ENCODE measurements at places on chromosomes 2 and 18.

- DNase-seq, result no peak
Measured at GRCh38 chr18:36758623-36759022, 70.2 kb downstream of the TPGS2 start.

DNA sequence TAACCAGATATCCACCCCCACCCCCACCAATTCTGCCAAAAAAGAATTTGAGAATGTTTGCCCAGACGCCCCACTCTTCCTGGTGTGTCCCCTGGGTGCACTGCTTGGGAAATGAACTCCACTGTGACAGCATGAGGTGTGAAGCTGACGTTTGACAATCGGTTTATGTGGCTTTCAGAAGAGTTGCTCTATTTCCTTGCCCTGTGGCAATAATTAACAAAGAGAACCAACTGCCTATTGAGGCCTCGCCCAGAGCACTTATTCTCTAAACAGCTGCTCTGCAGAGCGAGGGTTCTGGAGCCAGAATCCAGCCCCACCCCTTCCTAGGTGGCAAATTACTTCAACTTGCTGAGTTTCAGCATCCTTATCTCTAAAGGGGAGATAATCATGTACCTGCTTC is 115.8 kb upstream of the SIX3 start:
- no peak for DNase-seq

DNA sequence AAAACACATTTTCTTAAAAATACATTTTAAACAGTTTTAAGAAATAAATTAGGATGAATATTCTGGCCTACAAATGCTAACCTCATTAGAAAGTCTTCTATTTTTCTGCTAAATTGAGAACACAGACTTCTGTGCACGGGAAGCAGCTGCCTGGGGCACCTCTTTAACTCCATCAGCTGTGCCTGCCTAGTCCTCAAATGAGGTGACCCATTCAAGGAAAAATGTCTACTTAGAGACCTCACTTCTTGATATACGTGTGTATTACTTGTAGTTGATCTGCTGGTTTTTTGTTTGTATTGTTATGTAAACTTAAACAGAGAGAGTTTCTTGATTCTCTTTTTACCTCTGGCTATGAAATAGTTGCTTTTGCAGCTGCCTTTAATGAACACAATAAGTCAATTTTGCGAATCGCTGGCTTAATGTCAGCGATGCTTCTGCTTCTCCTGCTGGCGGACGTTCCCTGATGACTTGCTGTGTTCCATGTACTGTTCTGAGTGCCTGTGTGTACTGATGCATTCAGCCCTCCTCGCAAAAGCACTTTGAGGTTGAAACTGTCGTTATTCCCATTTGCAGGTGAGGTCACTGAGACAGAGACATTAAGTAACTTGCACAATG is 88.7 kb upstream of the TXNDC2 start:
- DNase-seq, result no peak

DNA sequence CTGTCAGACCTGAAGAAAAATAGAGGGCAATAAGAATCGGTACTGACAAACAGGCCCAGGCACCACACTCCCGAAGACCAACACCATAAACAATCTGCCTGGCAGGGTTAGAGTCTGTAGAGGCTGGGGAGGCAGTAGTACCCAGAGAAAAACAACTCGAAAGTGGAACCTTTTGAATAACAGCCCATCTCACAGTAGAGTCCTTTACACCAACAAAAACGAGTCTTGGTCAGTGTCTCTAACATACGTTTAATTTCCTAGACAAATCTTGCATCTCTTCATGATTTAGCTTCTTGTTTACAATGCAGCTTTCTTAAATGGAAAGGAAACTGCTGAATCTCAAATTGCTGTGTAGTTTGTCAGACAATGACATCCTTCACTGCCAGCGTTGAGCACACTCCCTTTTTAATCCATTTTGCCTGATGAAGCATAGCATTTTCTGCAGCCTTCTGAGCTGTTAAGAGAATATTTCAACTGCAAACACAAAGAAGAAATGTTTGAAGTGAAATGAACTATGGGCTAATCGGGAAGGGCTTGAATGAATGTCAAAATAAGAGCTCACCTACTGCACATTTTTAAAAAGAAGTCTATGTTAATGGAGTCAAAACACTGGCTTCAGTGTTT is 73.1 kb upstream of the DSG1 start:
- no peak for DNase-seq

- no peak for DNase-seq
Measured at GRCh38 chr2:208069186-208069585, 43.9 kb upstream of the PLEKHM3 start.

DNA sequence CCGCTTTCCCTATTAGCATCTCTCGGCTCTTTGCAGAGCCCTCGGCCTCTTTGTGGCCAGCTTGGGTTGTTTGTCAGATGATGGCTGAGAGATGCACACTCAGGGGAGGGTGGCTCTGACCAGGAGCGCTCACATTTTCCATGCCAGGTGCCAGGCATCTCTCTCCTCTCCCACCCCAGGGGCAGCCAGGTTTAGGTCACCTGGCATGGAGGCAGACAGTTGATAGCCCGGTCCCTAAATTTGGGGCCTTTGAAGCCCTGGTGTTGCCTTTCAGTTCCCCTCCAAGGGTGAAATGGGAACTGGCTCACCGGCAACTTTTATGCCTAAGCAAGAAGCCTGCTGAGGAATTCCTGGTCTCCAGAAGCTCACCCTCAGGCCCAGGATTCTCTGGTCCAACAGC is 19.1 kb downstream of the LBH start:
- DNase-seq, result no peak

- DNase-seq, result no peak
Measured at GRCh38 chr2:11082880-11083279, 72.4 kb upstream of the SLC66A3 start.

DNA sequence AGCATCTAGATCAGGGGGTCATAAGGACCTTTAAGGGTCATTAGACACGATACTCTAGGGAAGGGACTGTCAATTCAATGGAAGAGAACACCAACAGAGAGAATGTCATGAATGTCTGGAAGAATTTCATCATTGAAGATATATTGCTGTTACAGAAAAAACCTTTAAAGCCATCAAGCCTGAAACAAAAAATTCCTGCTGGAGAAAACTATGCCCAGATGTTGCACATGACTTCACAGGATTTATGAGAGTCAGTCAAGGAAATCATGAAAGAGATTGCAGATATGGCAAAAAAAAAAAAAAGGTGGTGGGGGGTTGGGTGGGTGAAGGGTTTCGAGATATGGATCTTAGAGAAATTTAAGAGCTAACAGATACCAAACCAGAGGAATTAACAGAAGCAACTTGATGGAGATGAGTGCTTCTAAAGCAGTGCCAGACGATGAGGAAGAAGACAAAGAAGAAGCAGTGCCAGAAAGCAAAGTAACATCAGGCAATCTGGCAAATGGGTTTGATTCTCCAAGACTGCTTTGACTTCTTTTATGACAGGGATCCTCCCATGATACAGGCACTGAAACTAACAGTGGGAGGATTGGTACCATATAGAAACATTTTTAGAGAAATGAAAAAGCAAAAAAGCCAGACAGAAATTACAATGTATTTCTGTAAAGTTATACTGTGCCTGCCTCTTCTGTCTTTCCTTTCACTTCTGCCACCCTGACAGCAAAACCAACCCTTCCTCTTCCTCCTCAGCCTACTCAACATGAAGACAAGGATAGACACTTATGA is 28.5 kb downstream of the MAP4K3 start:
- no peak for DNase-seq

DNA sequence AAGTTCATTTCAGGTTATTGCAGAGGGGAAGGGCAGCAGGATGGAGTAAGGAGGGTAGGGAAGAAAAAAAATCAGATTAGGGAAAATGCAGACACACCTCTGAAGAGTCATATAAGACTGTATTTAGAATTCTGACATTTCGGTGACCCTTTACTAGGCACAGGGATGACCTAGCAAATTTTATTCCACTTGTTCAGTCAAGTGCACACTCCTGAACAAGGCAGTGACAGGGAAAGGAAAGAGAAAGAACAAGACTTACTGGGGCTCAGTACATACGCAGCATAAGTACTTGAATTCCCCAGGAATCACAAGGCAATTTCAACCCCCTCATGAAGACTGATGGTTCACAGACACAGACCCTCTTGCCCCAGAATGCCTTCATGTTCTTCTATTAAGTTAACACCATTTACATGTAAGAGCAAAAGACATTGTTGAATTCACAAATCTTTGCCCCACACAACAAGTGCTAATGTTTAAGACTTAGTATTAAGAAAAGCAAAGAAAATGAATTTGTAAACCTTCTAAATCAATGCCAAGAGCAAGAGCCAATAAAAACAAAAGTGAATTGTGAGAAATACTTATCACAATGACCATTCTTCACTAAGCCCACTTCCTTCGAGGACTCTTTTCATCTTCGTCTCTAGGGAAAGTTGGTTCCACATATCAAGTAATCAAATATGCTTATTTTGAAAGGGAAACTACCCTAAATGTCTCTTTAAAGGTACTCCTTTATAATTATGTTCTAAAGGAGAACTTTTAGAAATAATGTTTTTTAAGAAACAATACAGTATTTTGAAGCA is 47.0 kb downstream of the COBLL1 start:
- DNase-seq, result no peak

- DNase-seq, result no peak
Measured at GRCh38 chr18:59270689-59271257, 2.5 kb downstream of the RAX start.

Data from ovary (tissue), 10 donors.